Fibroblast of skin of back (primary cell): ENCODE measurements at places on chromosomes 3 and 15.

- no peak for DNase-seq
Observed at GRCh38 chr3:188526057-188526456, 372.1 kb downstream of the LPP start.

DNA sequence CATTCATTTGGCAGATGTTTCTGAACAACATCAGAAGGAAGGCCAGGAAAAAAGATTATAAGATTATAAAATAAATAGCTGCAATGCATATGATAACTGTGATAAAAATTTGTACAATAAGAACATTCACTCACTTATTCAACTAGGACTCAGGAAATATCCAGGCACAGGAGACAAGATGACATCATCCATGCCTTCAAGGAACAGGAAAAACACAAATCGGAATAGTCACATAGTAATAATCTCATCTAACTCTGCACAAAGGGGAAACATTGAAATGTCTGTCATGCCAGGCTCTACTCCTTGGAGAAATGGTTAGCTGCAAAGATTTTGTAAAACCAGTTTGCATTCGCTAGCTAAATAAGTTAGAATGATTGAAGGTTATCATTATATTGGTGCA lies 233.5 kb upstream of the AGTR1 start:
- peak; percentile 56 for DNase-seq

DNA sequence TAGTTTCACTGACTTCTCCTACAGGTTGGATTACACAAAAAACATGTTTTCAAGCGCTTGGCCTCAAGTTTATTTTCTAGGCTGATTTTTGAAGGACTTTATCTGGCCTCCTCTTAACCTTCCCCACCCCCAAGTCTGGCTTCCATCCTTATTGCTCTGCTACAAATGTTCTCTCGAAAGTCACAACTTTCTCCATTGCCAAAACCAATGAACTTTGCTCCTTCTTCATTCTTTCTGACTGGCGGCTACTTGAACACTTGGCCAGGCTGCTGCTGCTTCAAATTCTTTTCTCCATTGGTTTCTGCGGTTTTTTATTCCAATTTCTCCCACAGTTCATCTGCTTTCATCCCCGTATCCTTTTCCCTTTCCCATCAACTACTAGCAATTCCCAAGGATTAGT lies 106.6 kb downstream of the TOP2B start:
- DNase-seq: no peak

- no peak for DNase-seq
Observed at GRCh38 chr3:10259036-10259435, 10.8 kb downstream of the TATDN2 start.

DNA sequence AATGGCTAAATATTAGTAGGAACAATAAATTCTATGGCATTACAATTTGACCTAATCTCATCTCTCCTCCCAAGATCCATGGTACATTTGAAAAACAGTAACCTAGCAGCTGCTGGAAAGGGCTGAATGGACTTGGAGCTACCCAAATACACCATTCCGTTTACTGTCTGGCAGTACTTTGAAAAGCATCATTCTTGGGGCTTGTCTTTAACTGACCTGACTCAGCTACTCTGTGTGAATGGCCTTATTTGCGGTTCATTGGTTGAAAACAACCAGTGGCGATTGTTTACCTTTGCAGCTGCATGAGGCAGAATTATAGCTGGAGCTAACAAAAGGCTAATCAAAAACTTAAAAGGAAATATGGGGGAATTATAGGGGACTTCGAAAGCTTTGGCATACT lies 311.2 kb upstream of the MCTP2 start:
- no peak for DNase-seq
